Forelimb muscle (tissue), 1 donor: ENCODE measurements at places on chromosomes 2 and 18. TPM values are rescaled to one million over a fixed set of nuclear protein-coding genes. Genes with fewer than 3 reads are reported as not detected.

Gene DSG4
- not detected for polyA plus RNA-seq

Gene EVA1A
- 5.0 TPM for polyA plus RNA-seq

Gene C1GALT1C1L
- 1.0 TPM for polyA plus RNA-seq

Gene C2orf78
- not detected for polyA plus RNA-seq

Gene NR4A2
- 1.6 TPM for polyA plus RNA-seq
